ENCODE measurements at places on chromosomes 7 and 10. TPM values are rescaled to one million over a fixed set of nuclear protein-coding genes. Genes with fewer than 3 reads are reported as not detected.
A peak's percentile ranks its signal among the peaks of the same experiment; 100 is the strongest.

The STRIP2 gene
- total RNA-seq, result 6.5 TPM

The NIPSNAP2 gene
- total RNA-seq, result 38.5 TPM

The LRRC18 gene
- total RNA-seq, result not detected

GRCh38 chr10:14553448-14553847 is 221.2 kb downstream of the FAM107B start:
- no peak for DNase-seq
- no peak overlapping the region for H3K27ac ChIP-seq
- H3K36me3 ChIP-seq, result no peaks in the 10 kb centered on the region
- H3K4me1 ChIP-seq, result peaks cover 32% of the 10 kb centered on the region

- peak overlapping the region; percentile 57 for H3K4me3 ChIP-seq
- peaks cover 12% of the 10 kb centered on the region for H3K4me1 ChIP-seq
- H3K36me3 ChIP-seq, result no peaks in the 10 kb centered on the region
- H3K27me3 ChIP-seq, result peaks cover 17% of the 10 kb centered on the region
These were observed 1.5 kb upstream of the KCTD7 start for GRCh38 chr7:66627151-66627681.

DNA sequence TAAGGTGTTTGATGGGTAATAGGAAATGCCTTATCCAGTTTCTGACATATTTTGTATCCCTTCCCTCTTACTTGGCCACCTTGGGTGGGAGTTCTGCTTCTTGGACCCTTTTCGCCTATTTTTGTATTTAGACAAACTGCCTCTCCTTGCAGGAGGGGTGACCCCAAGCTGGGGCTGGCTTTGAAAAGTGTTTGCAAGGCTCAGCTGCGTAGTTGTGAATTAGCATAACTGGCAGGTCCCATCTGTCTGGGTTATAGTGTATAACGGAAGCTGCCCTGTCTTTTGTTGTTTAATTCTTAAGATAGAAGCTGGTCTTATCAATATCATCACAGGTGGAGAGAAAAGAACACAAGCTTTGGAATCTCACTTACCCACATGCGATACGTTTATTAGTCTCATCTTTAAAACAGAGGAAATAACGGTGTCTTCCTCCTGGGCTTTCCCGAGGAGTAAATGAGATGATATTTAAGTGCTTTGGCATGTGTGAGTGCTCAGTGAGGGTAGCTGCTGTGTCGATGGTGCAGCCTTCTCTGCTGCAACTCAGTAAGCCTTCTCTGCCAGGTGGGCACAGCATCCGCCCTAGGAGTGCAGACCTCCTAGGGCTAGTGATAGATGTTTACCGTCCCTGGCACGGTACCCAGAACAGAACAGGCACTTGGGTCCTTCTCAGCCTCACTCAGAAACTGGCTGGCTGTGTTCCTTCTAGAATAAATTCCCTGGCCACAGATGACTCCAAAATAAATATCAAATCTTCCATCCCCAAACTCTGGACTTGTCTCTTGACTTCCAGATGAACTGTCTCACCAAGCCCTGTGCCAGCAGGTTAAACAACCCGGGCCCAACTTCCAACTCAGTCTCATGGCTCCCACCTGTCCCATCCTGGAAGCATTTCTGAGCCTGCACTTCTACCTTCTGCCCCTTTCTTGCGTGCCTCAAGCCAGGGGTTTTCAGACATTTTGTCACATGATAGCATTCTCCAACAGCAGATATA is 227.3 kb downstream of the GFRA1 start:
- H3K27me3 ChIP-seq, result no peaks in the 10 kb centered on the region
- no peaks in the 10 kb centered on the region for H3K36me3 ChIP-seq
- no peaks in the 10 kb centered on the region for H3K4me1 ChIP-seq
- no peak overlapping the region for H3K4me3 ChIP-seq
- no peak for DNase-seq
- no peak overlapping the region for H3K27ac ChIP-seq

DNA sequence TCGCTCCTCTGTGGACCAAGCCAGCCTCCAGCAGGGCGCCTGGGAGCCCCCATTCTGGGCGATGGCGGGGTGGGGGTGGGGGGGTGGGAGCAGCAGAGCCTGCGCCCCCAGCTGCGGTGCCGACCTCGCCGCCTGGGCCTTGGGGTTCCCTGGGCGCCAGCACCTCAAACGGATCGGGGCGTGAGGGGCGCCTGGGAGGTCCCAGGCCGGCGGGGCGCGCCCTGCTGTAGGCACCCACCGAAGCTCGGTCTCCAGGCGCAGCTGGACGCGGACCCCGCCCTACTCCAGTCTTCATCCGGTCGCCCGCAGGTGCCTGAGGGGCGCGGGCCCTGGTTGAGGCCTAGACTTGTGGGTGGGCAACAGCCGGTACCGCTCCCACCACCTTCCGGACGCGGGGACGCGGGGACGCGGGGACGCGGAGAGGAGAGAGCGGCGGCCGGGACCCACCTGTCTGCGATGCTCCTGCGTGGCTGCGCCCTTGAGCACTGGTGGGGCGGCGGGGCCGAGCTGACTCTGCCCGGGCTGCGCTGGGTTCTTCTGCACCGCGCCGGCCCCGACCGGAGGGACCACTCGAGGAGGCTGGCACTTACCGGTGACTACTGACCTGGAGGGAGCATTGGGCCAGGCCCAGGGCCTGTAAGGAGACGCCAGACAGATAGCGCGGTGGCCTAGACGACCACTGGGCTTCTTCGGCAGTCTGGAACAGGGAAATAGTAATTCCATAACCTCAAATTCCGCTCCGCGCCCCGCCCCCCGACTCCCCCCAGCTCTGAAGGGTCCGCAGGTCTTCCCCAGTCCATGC is 5.5 kb upstream of the KCP start:
- peaks cover 77% of the 10 kb centered on the region for H3K27me3 ChIP-seq
- peaks cover 27% of the 10 kb centered on the region for H3K4me1 ChIP-seq
- H3K36me3 ChIP-seq, result no peaks in the 10 kb centered on the region
- H3K4me3 ChIP-seq, result peak overlapping the region; percentile 90
- DNase-seq, result peak; percentile 55

DNA sequence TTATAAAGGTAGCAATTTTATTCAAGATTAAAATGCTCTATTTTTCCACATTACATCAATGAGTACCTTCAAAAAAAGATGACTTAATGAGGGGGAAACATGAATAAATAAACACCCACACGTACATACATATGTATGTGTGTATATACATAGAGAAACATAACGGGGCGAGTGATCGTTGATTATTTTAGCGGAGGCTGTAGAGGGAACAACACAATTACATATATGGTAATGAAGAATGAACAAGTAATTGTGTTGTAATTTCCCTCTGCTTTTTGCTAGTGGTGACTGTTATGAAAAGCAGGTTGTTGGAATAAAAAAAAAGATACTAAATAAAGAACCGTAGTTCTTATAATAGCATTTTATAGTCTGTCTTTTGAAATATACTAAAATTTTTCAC is 63.2 kb downstream of the CACNB2 start:
- DNase-seq, result no peak
- no peak overlapping the region for H3K27ac ChIP-seq
- H3K4me1 ChIP-seq, result 0 out of 2 replicates have a peak, but pooled peaks cover 3% of the 10 kb centered on the region
- H3K27me3 ChIP-seq, result no peaks in the 10 kb centered on the region
